ENCODE measurements at places on chromosomes 12 and 14.

- DNase-seq: no peak
Observed at GRCh38 chr12:45231515-45232145, 15.7 kb downstream of the ANO6 start.

DNA sequence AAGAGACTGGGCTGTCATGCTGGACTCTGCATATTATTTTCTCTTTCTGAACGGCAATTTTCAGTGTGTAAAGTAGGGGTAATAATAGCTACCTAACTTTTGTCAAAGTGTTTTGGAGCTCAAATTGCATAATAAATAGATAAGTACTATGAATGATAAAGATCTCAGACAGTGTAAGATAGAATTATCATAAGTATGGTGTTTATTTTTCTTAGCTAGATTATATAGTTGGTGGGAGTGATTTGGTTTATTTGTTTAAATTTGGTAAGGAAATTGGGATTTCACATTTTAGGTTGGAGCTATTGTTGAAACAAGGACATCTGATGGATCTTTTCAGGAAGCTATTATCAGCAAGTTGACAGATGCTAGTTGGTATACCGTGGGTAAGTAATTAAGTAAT, 7.4 kb downstream of the ARID4A start:
- peak; percentile 11 for DNase-seq

DNA sequence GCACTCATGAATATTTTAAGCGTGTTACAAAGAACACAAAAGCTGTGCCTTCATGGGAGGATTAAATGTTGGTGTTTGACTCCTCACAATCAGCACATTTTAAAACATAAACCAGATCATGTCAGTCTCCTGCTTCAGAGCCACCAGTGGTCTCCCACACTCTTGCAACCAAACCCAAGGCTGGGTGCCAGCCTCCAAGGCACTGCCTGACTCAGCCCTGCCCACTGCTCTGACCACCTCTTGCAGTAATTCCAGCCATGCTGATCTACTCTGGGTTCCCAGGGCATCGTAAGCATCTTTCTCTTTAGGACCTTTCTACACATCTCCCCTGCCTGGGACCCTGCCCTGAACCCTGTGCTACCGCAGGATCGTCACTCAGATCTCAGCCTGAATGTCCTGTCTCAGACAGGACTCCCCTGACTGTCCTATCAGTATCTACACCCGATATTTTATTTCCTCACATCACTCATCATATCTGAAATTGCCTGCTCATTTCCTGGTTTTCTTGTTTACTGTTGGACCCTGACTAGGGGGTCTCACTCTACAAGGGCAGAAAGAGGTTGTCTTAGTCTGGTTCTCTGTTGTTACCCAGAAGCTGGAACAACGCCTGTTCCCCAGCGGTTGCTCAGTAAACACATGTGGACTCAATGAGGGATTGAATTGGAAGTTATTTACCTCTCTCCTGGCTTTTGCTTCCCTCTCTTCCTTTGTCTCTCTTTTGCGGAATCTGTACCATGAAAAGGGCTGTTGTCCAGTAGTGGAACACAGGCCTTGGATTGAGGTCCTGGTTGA, 449.8 kb downstream of the RAD51B start:
- DNase-seq: no peak

GRCh38 chr12:13197526-13198143, 1.1 kb downstream of the EMP1 start:
- no peak for DNase-seq

- DNase-seq: peak; percentile 95
Observed at GRCh38 chr14:74402401-74403251, 23.4 kb downstream of the SYNDIG1L start.

DNA sequence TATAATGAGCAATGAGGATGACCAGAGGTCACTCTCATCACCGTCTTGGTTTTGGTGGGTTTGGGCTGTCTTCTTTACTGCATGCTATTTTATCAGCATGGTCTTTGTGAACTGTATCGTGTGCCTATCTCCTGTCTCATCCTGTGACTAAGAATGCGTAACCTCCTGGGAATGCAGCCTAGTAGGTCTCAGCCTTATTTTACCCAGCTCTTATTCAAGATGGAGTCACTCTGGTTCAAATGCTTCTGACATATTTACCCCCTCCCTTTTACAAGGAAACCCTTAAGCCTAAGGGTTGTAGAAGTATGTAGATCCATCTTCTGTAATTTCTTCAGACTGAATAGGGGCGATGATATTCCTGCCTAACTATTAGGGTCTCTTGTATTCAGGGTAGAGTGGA, 8.4 kb downstream of the IFI27L1 start:
- no peak for DNase-seq

DNA sequence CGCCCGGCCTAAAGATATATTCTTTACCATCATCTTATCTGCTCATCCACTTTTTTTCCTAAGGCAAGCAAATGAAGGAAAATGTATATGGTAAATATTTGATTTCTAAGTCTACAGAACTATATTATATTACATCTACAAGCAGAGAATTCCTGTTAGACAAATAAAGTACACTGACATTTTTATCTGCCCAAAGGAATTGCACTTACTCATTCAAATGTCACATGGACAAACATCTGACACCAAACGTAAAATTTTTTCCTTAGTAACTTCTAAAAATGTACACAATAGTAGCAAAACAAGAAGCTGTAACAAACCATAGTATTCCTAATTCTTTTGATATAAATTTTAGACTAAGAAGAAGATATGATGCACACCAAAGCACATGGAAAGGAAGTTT, 51.0 kb downstream of the SPPL3 start:
- no peak for DNase-seq

- no peak for DNase-seq
Observed at GRCh38 chr12:92802906-92803305, 100.1 kb downstream of the PLEKHG7 start.

DNA sequence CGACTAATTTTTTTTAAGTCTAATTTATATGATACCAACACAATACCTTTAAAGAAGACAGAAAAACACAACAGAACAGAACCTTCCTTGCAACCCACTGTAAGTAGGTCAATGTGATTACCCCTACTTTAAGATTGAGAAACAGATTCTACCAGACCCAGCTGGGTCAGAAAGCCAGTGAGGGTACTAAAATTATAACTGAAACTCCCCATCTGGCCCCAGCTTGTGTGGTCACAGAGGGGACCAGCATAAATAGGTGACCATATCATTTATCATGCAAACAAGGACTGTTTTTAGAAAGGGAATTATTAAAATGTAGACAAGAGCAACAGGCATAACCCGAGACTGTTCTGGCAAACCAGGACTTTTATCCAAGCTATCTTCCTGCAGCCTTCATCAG, 30.1 kb upstream of the FRMD6 start:
- no peak for DNase-seq

DNA sequence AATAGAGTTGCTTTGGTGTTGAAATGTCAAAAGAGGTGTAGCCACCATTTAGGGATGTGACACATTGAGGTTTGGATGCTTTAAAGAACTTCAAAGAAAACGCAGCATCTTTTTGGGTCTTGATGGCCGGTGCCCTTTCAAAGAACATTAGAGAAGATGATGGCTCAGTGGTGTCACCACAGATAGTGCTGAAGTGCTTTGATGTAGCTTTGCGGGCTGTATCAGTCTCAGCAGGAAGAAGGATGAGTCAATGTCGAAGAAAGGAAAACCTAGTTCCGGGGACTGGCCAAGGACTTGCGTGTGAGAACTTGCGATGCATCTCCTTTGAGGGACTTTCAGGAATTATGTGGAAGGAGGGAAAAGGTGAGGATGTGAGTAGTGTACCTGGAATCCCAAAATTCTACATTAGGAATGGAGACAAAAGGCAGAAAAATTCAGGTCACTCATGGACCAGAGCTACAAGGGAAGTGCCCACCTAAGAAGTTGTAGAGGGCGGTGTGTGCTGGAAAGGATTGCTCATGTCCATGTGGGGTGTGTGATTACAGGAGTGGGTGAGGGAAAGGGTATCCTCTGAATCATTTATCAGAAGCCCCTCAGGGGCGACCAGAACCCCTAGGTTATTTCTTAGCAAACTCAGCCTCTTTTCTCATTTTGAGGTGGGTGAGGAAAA, 39.7 kb upstream of the GZMB start:
- no peak for DNase-seq

DNA sequence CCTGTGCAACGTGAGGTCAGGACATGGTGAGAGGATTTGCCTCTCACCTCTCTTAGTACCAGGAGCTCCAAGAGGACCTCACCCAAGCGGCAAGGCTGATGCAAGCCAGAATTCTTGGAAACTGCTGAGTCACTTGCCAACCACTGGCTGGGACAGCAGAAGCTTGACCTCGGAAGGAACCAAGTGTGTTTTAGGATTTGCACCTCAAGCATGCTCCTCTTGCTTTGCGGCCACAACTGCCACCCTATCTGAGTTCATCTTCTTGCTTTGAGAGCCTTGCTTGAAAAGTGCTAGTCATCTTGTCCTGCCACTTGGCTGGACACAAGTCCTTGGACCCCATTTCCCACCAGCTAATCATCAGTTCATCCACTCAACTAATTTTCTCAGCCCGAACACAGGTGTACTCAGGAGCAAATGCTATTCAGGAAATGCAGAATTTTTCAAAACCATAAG, 195.8 kb downstream of the SLC25A21 start:
- DNase-seq: no peak

- DNase-seq: no peak
Observed at GRCh38 chr14:92154283-92154942, 32.6 kb downstream of the CPSF2 start.

- no peak for DNase-seq
Observed at GRCh38 chr12:112111931-112112330, 3.3 kb upstream of the NAA25 start.

- no peak for DNase-seq
Observed at GRCh38 chr14:68104518-68104917, 284.9 kb downstream of the RAD51B start.

DNA sequence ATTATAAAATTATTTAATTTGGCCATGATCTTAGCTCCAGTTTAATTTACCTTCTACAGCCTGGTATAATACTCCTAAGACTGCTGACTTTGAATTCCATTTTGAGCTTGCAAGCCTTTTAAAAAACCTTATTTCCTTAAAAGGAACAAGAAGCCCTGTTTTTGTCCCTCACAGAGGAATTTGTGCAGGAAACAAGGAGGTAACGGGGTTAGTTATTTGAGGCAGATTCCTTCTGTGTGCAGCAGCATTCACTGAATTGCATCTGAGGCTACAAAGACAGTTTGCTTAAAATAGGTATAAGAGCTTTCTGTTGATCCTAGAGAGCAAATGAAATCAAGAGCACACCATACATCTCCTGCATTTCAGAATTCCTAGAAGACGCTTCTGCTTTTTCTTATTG, 403.3 kb upstream of the PRICKLE1 start:
- DNase-seq: no peak

DNA sequence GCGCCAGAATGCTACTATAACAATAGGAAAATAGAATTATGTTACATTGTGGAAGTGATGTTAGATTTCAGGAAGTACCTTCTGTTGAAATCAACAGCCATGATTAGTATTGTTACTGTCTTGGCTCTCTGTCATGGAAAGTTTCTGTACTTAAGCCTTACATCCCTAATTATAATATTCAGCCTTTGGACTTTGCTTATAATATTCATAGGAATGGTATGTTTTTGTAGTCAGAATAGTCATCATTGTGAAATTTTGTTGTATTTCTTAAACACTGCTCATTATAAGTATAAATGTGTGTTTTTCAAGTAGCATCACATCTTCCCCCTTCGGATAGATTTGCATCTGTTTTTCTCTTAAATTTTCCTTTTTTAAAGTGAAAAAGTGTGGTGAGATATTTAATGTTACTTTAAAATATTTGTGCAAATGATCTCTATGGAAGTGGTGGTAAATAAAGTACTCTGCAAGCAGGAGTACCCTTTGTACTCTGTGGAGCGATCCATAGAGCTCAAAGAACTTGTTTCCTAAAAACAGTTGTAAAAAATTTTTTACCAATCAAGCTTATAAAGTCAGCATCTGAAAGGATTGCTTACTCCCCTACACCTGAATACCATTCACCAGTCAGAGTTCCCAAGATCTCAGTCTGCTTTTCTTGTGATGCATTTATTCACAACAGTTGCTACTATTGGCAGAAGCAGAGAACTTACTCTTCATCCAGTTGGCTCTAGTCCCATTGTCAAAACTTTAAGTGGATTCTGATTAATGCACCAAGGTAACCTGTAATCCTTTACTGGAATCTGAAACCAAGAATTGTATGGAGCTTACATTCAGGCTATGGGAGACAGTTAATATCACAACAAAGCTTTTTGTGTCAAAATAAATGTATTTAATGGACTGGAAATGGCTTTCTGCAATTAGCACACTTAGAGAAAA, 87.8 kb downstream of the RIC8B start:
- DNase-seq: peak; percentile 10

GRCh38 chr12:52524241-52524897, 4.2 kb upstream of the KRT5 start:
- DNase-seq: no peak

Measured in NCI-H2171 treated with DMSO at 0.1 percent for 48 hours (cell line).